ENCODE measurements at places on chromosomes 16 and 17. TPM values are rescaled to one million over a fixed set of nuclear protein-coding genes. Genes with fewer than 3 reads are reported as not detected.

Gene CCL15
- not detected for polyA plus RNA-seq

Gene LGALS9B
- polyA plus RNA-seq = 0.16 TPM

Gene VMO1
- 0.71 TPM for polyA plus RNA-seq

Gene RCVRN
- not detected for polyA plus RNA-seq

Gene MARVELD3
- polyA plus RNA-seq = not detected

Gene CD7
- 76.9 TPM for polyA plus RNA-seq

Gene KRTAP4-9
- polyA plus RNA-seq = not detected

Gene SLC6A2
- not detected for polyA plus RNA-seq

Gene TNFRSF13B
- 4.8 TPM for polyA plus RNA-seq

Gene CYGB
- not detected for polyA plus RNA-seq

Gene ALOX15B
- polyA plus RNA-seq = not detected

Gene NPIPA2
- polyA plus RNA-seq = not detected

Gene ZNF629
- polyA plus RNA-seq = 0.39 TPM

Gene GDPD3
- not detected for polyA plus RNA-seq

Gene CCL8
- polyA plus RNA-seq = not detected

Gene PYDC1
- not detected for polyA plus RNA-seq

Gene CTRB2
- not detected for polyA plus RNA-seq

Gene HS3ST2
- polyA plus RNA-seq = not detected

Data from CD4-positive, CD25-positive, alpha-beta regulatory T cell (primary cell).